ENCODE measurements at places on chromosomes 11 and 22.
A peak's percentile ranks its signal among the peaks of the same experiment; 100 is the strongest.

- peaks cover 7% of the 10 kb centered on the region for H3K4me1 ChIP-seq
- DNase-seq = no peak
- H3K36me3 ChIP-seq = no peaks in the 10 kb centered on the region
- H3K4me3 ChIP-seq = no peak overlapping the region
These were observed 40.6 kb upstream of the HSD17B12 start for GRCh38 chr11:43639920-43640319.

DNA sequence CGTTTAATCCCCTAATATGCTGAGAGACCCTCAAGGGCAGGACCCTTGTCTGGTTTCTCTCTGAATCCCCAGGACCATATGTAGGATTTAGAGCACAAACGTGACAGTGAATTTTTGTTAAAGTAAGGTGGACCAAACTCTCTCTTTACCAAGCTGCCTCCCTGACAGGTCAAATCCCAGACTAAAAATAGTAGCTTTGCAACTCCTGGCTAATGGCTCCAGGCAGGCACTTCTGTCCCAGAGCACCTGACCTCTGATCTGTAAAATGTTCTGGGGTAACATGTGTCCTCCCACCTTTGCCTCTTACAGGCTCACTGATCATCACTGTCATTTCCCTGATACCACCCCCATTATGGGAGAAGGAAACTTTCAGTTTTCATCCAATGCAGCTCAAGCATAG lies 152.3 kb downstream of the SPON1 start:
- no peaks in the 10 kb centered on the region for H3K4me1 ChIP-seq
- DNase-seq = no peak
- H3K4me3 ChIP-seq = no peak overlapping the region
- H3K36me3 ChIP-seq = no peaks in the 10 kb centered on the region
- H3K27me3 ChIP-seq = peaks cover 6% of the 10 kb centered on the region

DNA sequence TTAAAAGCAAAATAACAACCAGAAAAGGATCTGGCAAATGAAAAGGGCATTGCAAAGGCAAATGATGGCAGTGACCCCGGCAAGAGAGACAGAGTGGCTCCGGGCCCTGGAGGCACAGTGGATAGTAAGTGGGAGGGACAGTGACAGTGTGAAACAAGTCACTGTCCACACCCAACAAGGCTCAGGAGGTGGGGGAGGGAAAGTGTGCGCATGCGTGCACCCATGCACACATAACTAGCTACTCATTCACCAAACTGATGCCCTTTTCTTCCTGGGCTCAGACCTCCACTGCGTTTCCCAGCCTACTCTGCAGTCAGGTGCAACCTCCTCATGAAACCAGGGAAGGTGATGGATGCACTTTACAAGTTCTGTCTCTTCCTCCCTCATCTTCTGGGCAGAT lies 108.4 kb downstream of the SHANK2 start:
- no peaks in the 10 kb centered on the region for H3K4me1 ChIP-seq
- H3K4me3 ChIP-seq = no peak overlapping the region
- H3K27ac ChIP-seq = no peak overlapping the region
- peaks cover 3% of the 10 kb centered on the region for H3K27me3 ChIP-seq
- H3K36me3 ChIP-seq = no peaks in the 10 kb centered on the region

GRCh38 chr11:108872781-108873291 lies 208.0 kb downstream of the DDX10 start:
- H3K27me3 ChIP-seq = no peaks in the 10 kb centered on the region
- H3K4me1 ChIP-seq = no peaks in the 10 kb centered on the region
- no peak overlapping the region for H3K4me3 ChIP-seq
- H3K36me3 ChIP-seq = no peaks in the 10 kb centered on the region
- H3K27ac ChIP-seq = no peak overlapping the region

DNA sequence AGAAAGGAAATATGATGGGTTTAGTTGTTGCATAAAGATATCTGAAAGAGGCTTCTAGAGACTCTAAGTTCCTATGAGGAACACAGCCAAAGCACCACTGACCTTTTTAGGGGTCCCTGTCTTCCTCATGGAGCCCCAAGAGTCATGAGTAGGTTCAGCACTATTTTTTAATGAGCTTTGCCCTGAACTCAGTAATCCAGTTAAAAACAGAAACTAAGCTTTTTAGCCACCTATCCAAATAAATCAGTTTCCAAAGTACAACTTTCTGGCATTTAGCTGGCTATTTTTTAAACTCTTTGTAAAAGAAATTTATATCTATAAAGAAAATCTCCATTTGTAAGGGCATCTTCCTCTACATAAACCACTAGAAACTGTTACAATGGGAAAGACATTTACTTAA lies 241.8 kb upstream of the UBASH3B start:
- no peak overlapping the region for H3K27ac ChIP-seq
- H3K36me3 ChIP-seq = no peaks in the 10 kb centered on the region
- H3K4me1 ChIP-seq = no peaks in the 10 kb centered on the region
- no peak for DNase-seq
- no peaks in the 10 kb centered on the region for H3K27me3 ChIP-seq

DNA sequence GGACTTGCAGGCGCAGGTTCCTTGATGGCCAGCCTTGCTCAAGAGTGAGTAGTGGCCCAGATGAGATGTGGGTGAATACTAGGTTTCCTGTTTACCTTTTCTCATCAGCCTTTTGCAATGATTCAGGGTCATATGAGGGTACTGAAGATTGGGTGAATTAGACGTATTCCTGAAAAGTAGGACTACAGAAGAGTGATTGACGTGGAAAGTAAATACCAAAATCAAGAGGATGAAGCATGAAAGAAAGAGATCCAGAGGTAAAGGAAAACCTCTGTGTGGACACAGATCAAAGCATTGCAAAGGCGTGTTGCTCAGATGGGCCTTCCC lies 59.9 kb downstream of the CYB5R2 start:
- no peaks in the 10 kb centered on the region for H3K4me1 ChIP-seq
- H3K27me3 ChIP-seq = no peaks in the 10 kb centered on the region
- H3K36me3 ChIP-seq = peaks cover 50% of the 10 kb centered on the region
- H3K4me3 ChIP-seq = no peak overlapping the region
- no peak for DNase-seq

DNA sequence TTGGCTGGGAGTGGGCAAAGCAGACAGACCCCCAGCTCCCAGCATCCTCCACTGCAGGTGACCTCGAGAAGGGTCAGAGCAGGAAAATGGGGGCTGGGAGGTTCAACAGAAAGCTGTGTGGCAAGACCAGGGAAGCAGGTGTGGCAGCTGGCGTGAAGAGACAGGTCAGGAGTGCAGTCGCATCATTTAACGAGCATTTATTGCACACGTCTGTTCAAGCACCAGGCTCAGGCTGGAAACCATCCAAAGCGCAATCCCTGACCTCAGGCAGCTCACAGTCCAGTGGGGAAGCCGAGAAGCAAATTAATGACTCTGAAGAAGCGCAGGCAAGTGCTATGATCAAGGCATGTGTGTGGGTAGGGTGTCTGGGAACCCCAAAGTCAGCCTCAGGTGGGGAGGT lies 7.4 kb downstream of the SLC25A45 start:
- H3K36me3 ChIP-seq = no peaks in the 10 kb centered on the region
- no peaks in the 10 kb centered on the region for H3K27me3 ChIP-seq
- DNase-seq = no peak
- no peak overlapping the region for H3K4me3 ChIP-seq
- peak overlapping the region; percentile 38 for H3K27ac ChIP-seq
- peaks cover 13% of the 10 kb centered on the region for H3K4me1 ChIP-seq

DNA sequence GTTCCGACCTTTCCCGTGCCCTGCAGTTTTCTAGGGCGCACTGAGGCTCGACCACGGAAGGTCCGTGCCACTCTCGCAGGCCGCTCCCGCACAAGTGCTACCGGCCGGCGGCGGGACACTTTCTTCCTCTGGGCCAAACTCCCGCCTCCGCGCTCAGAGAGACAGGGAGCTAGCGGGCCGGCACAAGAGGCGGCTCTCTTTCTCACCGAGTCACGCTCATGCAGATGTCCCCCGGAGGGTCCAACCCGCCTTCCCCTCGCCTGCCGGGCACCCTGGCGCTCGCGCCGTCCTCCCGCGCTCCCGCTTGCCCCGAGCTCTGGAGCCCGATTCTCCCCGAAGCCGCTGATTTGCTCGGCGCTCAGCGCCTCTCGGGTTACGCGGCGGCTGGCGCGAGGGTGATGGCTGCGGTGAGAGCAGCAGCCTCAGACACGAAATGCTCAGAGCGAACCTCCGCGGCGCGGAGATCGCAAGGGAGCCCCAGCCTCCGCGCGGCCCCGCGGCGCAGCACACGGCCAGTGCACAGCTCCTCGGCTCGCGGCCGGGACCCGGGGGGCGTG lies 1.0 kb downstream of the LMO1 start:
- H3K36me3 ChIP-seq = no peaks in the 10 kb centered on the region
- peak; percentile 16 for DNase-seq
- H3K4me3 ChIP-seq = peak overlapping the region; percentile 77
- H3K27ac ChIP-seq = no peak overlapping the region

DNA sequence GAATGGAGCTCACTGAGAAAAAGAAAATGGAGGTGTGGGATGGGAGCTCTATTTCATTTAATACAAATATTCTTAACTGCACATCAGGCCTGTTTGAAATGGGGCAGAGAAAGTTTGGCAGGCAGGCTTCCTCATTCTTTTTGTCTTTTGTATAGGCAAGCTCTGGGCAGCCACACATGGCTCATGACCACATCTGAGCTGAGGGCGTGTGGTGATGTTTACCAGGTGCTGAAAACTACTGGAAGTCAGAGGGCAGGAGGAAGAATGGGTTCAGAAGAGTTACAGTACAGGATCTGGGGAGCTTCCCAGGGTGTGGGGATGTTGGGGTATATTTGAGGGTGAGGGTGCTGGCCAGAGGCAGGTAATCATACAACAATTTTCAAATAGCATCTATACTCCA lies 66.3 kb upstream of the NAV2 start:
- H3K27me3 ChIP-seq = peaks cover 5% of the 10 kb centered on the region
- H3K4me1 ChIP-seq = no peaks in the 10 kb centered on the region
- H3K4me3 ChIP-seq = no peak overlapping the region
- no peak for DNase-seq
- H3K36me3 ChIP-seq = peaks cover 2% of the 10 kb centered on the region

- peaks cover 2% of the 10 kb centered on the region for H3K4me1 ChIP-seq
- peaks cover 20% of the 10 kb centered on the region for H3K36me3 ChIP-seq
- no peak for DNase-seq
- H3K27me3 ChIP-seq = no peaks in the 10 kb centered on the region
- no peak overlapping the region for H3K27ac ChIP-seq
These were observed 293.8 kb downstream of the BRD1 start for GRCh38 chr22:49533886-49534285.

- H3K36me3 ChIP-seq = no peaks in the 10 kb centered on the region
- peaks cover 13% of the 10 kb centered on the region for H3K27me3 ChIP-seq
- DNase-seq = no peak
- peaks cover 5% of the 10 kb centered on the region for H3K4me1 ChIP-seq
- H3K27ac ChIP-seq = no peak overlapping the region
These were observed 15.5 kb downstream of the MYO7A start for GRCh38 chr11:77143405-77144020.

DNA sequence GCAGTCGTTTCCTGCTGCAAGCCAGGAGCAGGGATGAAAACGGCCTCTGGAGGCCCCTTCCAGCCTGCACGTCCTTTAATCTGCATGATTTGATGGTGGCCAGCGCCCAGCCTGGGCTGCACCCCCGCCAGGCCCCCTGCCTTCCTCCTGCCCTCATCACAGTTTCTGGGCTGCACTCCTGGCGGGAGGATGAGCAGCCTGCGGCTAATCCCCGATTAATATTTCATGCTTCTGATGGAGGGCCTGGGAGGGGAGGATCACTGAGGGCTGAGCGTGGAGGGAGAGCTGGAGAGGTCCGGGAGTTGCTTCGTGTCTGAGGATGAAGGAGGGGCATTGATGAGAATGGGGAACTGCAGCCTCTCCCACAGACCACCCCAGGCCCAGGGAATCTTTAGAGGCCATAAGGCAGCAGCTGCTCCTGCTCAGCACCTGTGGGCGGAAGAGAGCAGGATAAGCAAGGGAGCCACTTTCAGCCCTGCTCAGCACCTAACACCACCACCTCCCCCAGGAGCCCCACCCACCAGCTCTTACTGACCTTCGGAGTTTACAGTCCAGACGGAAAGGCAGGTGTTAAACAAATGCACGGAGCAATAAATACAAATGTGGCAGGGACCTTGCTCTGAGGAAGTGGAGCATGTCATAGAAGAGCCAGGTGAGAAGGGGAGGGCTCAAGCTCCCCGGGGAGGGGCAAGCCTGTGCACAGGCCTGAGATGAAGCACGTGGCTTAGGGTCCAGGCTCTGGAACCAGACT lies 135.0 kb upstream of the NECTIN1 start:
- H3K36me3 ChIP-seq = no peaks in the 10 kb centered on the region
- H3K4me1 ChIP-seq = no peaks in the 10 kb centered on the region
- H3K27me3 ChIP-seq = peaks cover 12% of the 10 kb centered on the region
- H3K27ac ChIP-seq = no peak overlapping the region

DNA sequence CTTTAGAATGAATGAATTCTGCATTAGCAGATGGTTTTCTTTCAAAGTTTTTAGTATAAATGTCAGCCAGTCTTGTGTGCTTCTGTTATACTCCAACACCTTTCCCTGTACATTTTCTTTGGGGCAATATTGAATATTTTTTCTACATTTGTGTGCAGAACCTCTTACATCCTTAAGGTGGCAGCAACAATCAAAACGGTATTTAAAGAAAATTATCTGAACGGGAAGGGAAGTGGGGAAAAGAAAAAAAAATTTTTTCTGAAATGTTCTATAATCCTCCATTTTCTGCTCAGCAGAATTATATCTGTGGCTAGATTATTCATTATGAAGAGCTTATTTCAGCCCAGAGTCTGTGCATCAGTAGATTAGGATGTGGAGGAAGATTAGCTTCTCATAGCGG lies 347.3 kb upstream of the RAG2 start:
- H3K36me3 ChIP-seq = no peaks in the 10 kb centered on the region
- H3K27ac ChIP-seq = no peak overlapping the region
- no peak for DNase-seq
- no peaks in the 10 kb centered on the region for H3K27me3 ChIP-seq
- H3K4me3 ChIP-seq = no peak overlapping the region

DNA sequence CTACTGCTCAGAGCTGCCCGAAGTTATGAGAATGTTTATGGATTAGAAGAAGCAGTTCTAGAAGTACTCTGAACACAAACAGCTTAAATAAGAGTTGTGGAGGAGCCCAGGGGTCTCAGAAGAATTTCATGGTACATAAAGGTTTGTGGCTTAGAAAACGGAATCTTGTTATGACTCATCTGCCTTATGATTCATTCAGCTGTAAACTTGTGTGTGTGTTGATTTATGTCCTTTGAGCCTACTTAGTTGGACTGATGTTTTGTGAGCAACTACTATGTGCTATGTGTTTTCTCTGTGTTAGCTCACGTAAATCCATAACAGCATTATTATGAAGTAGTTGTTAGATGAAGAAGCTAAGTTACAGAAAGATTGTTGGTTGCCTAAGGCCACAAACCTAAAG lies 203.7 kb downstream of the PGR start:
- H3K27ac ChIP-seq = peak overlapping the region; percentile 45
- DNase-seq = no peak

DNA sequence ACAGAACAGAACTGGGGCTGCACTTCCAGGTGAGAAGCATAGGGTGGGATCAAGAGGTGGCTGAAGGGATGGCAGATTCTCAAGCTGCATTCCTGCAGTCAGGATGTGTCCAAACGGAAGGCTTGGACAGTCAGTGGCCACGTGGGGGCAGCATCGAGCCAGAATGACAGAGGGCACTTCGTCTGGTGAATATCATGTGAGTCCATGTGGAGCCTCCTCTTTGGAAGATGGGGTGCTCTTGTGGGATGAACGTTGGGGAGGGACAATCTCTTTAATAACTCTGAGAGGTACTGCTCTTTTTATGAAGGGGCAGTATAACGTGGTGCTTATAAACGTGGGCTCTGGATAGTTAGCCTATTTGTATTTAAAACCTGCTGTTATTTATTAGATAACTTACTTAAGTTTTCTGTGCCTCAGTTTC lies 154.9 kb upstream of the NAV2 start:
- peaks cover 4% of the 10 kb centered on the region for H3K4me1 ChIP-seq
- no peak overlapping the region for H3K4me3 ChIP-seq

GRCh38 chr11:75858613-75859012 lies 43.6 kb downstream of the UVRAG start:
- peaks cover 29% of the 10 kb centered on the region for H3K4me1 ChIP-seq
- peaks cover 34% of the 10 kb centered on the region for H3K36me3 ChIP-seq
- peak overlapping the region; percentile 9 for H3K27ac ChIP-seq
- no peaks in the 10 kb centered on the region for H3K27me3 ChIP-seq
- no peak for DNase-seq

All from memory B cell (primary cell).